Activated CD4-positive, alpha-beta memory T cell treated with anti-CD3 and anti-CD28 coated beads, Interleukin-2, amount 10 ng/mL, durations not matched to agents 7 days and 5 days (primary cell): ENCODE measurements at places on chromosomes 3 and 15. TPM values are rescaled to one million over a fixed set of nuclear protein-coding genes. Genes with fewer than 3 reads are reported as not detected.

Gene MKRN2
- 21.9 TPM for total RNA-seq

Gene KAT2B
- total RNA-seq = 129 TPM

Gene CHST13
- not detected for total RNA-seq

Gene RPL29
- 1,047 TPM for total RNA-seq

Gene BCHE
- total RNA-seq = not detected

Gene PFN2
- total RNA-seq = 0.58 TPM

Gene SCAMP2
- 144 TPM for total RNA-seq

Gene SETD5
- total RNA-seq = 110 TPM

DNA sequence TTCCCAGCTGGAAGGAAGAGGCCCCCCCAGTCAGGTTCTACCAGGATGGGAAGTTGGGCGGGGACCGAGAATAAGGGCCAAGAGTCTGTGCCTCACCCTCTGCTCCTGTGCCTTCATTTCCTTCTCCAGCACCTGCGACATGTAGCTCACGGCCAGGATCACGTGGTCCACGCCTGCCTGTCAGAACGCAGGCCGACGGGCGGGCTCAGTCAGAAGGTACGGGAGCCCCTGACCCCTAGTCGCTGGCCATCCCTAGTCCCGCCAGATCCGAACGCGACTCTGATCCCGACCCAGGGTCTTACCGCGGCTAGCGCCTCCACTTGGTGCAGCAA lies 489 bp downstream of the GMPPB start:
- H3K4me1 ChIP-seq = peaks cover 49% of the 10 kb centered on the region
- peaks cover 37% of the 10 kb centered on the region for H3K36me3 ChIP-seq
- peak overlapping the region; percentile 97 for H3K27ac ChIP-seq
- peak; percentile 79 for DNase-seq

DNA sequence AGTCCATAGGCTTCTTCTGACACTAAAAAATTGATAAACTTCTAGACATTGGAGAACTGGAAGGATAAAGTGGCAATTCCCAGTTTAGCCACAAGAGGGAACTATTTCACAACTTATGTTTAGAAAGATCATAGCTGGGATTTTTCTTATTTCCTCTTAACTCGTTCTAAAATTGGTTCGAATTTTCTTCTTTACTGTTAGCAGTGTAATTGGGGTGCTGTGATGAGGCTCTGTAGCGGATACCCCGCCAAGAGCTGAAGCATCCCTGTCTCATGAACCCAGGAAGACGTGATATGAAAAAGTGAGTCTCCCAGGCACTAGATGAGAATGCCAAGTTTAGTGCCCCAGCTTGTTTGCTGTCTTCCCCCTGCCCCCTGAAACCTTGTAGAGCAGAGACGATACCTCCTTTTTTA lies 85.1 kb downstream of the PDCD6IP start:
- H3K36me3 ChIP-seq = no peaks in the 10 kb centered on the region
- peaks cover 6% of the 10 kb centered on the region for H3K27me3 ChIP-seq
- H3K27ac ChIP-seq = no peak overlapping the region
- no peak overlapping the region for H3K4me3 ChIP-seq
- DNase-seq = no peak

DNA sequence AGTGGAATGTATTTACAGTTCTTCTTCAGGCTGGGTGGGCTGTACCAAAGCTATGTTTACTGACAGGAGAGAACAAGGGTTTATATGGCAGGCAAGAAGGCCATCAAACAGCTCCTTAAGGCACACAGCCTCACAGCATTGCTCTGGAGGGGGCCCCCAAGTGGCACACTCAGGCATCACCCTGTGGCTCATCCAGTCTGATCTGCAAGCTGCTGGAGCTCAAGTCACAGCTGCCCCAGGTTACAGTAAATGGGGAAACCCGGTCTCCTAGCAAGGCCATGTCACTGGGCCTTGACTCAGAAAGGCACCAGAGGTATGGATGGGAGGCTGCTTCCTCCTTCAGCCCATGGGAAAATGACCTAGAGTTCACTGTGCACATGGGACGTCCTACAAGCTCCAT lies 67.5 kb downstream of the TFG start:
- no peaks in the 10 kb centered on the region for H3K36me3 ChIP-seq
- DNase-seq = no peak
- no peak overlapping the region for H3K4me3 ChIP-seq
- no peaks in the 10 kb centered on the region for H3K4me1 ChIP-seq
- no peaks in the 10 kb centered on the region for H3K27me3 ChIP-seq

- peaks cover 6% of the 10 kb centered on the region for H3K27me3 ChIP-seq
- no peaks in the 10 kb centered on the region for H3K4me1 ChIP-seq
- H3K27ac ChIP-seq = no peak overlapping the region
Measured at GRCh38 chr15:81357180-81357686, 16.8 kb downstream of the TMC3 start.

DNA sequence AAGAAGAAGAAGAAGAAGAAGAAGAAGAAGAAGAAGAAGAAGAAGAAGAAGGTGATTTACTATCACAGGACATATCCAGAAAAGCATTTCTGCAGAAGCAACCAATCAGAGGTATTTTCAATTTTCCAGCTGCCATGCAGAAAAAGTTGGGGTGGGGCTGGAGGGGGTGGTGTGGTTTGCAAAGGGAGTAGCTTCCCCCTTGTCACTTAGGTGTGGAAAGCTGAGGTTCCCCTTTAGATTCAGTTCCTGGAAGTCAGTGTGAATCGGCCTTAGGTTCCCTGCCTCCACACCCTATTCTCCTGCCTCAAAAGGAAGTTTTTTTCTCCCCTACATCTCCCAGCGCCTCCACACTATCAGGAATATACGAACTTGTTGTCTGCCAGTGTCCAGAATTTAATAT lies 276.7 kb upstream of the ARRDC4 start:
- no peak for DNase-seq
- H3K4me1 ChIP-seq = no peaks in the 10 kb centered on the region
- H3K27me3 ChIP-seq = no peaks in the 10 kb centered on the region
- H3K27ac ChIP-seq = no peak overlapping the region

- no peaks in the 10 kb centered on the region for H3K27me3 ChIP-seq
- H3K4me3 ChIP-seq = no peak overlapping the region
- H3K4me1 ChIP-seq = peaks cover 37% of the 10 kb centered on the region
- no peak overlapping the region for H3K27ac ChIP-seq
Measured at GRCh38 chr3:52313774-52314188, 2.3 kb upstream of the DNAH1 start.

GRCh38 chr3:113065336-113065735 lies 74.6 kb downstream of the GTPBP8 start:
- no peak for DNase-seq
- no peaks in the 10 kb centered on the region for H3K27me3 ChIP-seq
- no peak overlapping the region for H3K27ac ChIP-seq
- no peak overlapping the region for H3K4me3 ChIP-seq
- no peaks in the 10 kb centered on the region for H3K4me1 ChIP-seq
- H3K36me3 ChIP-seq = peaks cover 7% of the 10 kb centered on the region

- no peak overlapping the region for H3K4me3 ChIP-seq
- DNase-seq = no peak
- no peaks in the 10 kb centered on the region for H3K36me3 ChIP-seq
- no peak overlapping the region for H3K27ac ChIP-seq
Measured at GRCh38 chr3:120469882-120470301, 19.1 kb upstream of the FSTL1 start.

DNA sequence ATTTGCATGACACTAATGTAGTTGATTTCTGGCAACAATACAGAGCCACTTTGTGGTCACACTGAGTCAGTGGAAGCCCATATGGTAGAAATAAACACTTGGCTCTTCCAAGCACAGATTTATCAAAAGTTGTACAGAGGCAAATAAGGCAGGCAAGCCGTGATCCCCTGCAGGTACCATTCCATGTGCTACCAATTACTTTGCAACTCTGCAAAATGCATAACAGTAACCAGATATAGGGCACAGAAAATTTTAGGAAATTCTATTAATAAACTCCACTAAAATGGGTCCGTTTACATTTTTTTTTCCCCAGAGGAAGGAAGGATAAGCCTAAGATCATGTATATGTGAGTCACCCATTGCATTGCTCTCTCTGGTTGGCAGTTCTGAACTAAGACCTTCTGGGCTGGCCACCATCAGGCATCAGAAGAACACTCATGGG lies 103.1 kb upstream of the PTX3 start:
- no peaks in the 10 kb centered on the region for H3K36me3 ChIP-seq
- no peak overlapping the region for H3K27ac ChIP-seq
- DNase-seq = no peak
- no peaks in the 10 kb centered on the region for H3K4me1 ChIP-seq
- H3K4me3 ChIP-seq = no peak overlapping the region
- no peaks in the 10 kb centered on the region for H3K27me3 ChIP-seq

DNA sequence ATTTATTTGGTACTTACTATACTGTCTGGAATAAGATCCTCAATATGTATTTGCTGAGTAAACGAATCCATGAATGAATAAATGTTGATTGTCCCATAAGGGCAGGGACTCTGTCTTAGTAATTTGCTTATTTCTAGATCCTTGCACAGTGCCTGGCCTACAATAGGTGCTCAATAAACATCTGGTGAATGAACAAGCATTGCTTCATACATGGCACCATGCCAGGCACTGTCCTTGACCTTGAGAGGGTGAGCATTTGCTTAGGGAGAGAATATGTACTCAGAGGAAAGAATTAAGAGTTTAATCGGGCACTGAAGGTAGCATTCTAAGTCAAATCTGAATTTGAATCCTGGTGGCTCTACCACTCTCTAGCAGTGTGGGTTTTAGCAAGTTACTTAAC lies 282.1 kb downstream of the THSD4 start:
- no peaks in the 10 kb centered on the region for H3K27me3 ChIP-seq

DNA sequence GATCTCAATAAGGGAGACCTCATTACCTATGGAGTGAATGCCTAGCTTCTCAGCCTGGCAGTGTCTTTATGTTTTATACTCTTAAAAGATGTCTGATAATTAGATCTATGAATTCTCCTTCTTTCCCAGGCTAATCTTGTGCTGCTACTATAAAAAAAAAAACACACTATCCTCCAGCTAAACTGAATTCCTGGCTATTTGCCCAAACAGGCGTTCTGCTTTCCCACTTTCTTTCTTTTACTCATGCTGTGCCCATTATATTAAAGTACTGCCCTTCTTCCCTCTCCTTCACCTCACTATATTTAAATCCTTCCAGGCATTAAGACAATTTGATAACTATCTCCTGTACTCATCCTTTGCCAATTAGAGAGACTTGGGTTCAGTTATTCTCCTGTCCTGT lies 1134.9 kb downstream of the ROBO2 start:
- no peak overlapping the region for H3K27ac ChIP-seq
- H3K4me1 ChIP-seq = no peaks in the 10 kb centered on the region
- H3K4me3 ChIP-seq = no peak overlapping the region
- DNase-seq = no peak
- no peaks in the 10 kb centered on the region for H3K27me3 ChIP-seq

DNA sequence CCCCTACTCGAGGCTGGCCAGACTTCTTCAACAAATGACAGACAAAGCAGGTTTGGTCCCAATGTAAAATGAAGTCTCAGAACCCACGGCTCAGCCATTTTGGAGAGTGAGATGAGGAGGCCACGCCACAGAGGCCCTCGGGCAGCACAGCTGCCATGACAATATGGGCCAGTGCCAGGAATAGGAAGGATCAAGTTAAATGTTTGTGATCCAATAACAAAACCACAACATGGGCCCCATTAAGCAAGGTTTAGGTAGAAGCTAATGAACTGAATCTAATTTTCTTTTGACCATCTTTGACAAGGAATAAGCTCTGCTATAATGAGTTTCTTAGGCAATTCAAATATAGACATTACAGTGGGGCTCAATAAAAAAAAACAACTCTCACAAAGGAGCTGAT lies 52.6 kb downstream of the RFTN1 start:
- DNase-seq = no peak
- no peaks in the 10 kb centered on the region for H3K27me3 ChIP-seq
- H3K27ac ChIP-seq = no peak overlapping the region
- H3K4me1 ChIP-seq = peaks cover 30% of the 10 kb centered on the region

DNA sequence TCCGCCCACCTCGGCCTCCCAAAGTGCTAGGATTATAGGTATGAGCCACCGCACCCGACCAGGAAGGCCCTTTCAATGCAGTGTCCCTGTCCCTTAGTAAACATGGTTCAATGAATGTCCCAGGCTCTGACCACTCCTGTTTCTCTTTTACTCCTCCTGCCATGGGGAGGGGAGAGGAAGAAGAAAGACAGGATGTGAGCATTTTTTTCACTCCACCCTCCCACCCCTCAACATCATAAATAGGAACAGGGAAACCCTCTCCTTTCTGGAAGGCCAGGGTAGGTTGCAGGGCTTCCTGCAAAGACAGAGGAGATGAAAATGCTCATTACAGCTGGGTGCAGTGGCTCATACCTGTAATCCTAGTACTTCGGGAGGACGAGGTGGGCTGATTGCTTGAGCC lies 7.5 kb upstream of the TATDN2 start:
- H3K27ac ChIP-seq = peak overlapping the region; percentile 61
- peaks cover 61% of the 10 kb centered on the region for H3K4me1 ChIP-seq
- H3K36me3 ChIP-seq = peaks cover 57% of the 10 kb centered on the region
- no peak for DNase-seq

GRCh38 chr3:55540579-55540978 lies 53.5 kb upstream of the WNT5A start:
- no peak for DNase-seq
- H3K36me3 ChIP-seq = no peaks in the 10 kb centered on the region
- no peak overlapping the region for H3K4me3 ChIP-seq
- H3K27me3 ChIP-seq = no peaks in the 10 kb centered on the region

- H3K36me3 ChIP-seq = no peaks in the 10 kb centered on the region
- H3K27ac ChIP-seq = no peak overlapping the region
- H3K4me1 ChIP-seq = no peaks in the 10 kb centered on the region
- no peaks in the 10 kb centered on the region for H3K27me3 ChIP-seq
- DNase-seq = no peak
Measured at GRCh38 chr3:73563896-73564582, 60.7 kb downstream of the PDZRN3 start.

DNA sequence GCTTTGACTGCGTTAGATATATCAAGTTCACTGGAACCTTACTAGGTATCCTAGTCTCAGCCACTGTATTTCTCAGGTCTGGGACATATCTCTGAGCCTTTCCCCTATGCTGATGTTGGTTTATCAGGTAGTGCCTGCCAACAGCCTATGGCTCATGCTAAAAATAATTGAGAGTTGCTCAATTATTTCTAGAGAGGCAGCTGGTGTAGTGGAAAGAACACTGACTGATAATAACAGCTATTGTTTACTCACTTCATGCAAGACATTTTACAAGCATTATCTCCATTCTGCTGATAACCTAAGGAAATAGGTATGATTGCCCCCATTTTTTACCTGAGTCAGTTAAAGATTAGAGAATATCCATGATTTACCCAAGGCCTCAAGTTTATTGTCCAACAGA lies 231.4 kb downstream of the LRRN1 start:
- H3K27me3 ChIP-seq = no peaks in the 10 kb centered on the region
- no peak overlapping the region for H3K27ac ChIP-seq
- H3K4me1 ChIP-seq = no peaks in the 10 kb centered on the region
- H3K36me3 ChIP-seq = no peaks in the 10 kb centered on the region

GRCh38 chr3:148992635-148993255 lies 1.4 kb downstream of the GYG1 start:
- peak overlapping the region; percentile 73 for H3K4me3 ChIP-seq
- H3K4me1 ChIP-seq = peaks cover 32% of the 10 kb centered on the region
- peaks cover 36% of the 10 kb centered on the region for H3K36me3 ChIP-seq
